ENCODE measurements at places on chromosomes 6 and 20.

- DNase-seq = no peak
Observed at GRCh38 chr6:127083963-127084310, 34.5 kb upstream of the RSPO3 start.

DNA sequence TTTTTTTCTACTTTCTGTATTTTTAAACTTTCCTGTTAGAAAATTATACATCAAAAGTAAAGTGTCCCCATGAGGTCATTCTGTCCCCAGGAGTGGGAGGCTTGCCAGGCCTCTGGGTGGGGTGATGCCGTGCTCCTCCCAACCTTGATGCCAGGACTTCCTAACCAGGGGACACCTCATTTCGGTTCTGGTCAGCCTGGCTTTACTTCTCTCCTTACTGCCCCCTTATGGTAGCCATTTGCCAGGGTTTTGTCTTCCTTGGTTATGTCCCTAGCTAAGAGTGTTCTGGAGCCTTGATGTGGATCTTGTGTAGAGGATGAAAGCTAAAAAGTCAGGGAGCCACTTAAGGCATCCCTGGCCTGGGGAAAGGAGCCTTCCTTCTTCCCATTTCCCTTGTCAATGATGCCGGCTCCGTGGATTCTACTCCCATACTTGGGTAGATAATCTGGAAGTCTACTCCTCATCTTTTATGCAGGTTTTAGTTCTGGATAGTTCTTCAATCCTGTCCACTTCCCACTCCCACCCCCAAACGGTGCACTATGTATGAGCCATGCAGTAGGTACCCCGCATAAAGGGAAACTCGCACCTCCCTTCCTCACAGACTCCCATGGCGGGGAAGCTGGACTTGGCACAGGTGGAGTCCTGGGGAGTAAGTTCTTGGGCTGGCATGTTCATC, 164.1 kb upstream of the SALL4 start:
- peak; percentile 42 for DNase-seq

- peak; percentile 39 for DNase-seq
Observed at GRCh38 chr6:138811866-138812265, 16.0 kb downstream of the ECT2L start.

- DNase-seq = no peak
Observed at GRCh38 chr20:40540166-40540565, 148.9 kb downstream of the MAFB start.

DNA sequence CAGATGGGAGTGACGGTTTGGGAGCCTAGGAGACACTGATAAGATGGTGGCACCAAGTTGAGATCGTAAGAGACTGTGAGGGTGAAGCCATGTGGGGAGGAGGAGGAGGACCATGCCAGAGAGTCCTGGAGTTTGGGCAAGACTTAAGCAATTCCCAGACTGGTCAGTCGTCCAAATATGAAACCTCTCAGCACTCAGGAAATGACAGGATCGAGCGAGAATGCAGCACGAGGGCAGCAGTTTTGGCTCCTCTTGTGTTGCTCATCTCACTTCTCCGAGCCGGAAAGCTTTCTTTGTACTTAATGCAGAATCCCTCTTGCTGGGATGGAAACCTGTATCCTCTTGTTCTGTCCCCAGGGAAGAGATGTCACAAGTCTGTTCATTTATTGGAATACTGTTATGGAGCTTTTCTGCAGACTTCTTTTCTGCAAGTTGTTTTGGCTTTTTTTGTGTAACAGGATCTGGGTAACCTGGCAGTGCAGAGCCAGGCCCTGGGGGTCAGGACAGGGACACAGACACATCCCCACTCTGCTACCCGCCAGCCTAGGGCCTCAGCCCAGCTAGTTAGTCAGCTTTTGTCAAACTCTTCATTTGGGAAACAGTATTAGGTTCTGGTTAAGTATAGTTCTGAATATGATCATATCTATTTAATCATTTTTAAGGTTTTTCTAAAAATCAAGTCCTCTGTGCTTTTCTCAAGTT, 34.3 kb downstream of the FNDC1 start:
- no peak for DNase-seq

- peak; percentile 26 for DNase-seq
Observed at GRCh38 chr6:41840326-41840725, 52.8 kb downstream of the TOMM6 start.

DNA sequence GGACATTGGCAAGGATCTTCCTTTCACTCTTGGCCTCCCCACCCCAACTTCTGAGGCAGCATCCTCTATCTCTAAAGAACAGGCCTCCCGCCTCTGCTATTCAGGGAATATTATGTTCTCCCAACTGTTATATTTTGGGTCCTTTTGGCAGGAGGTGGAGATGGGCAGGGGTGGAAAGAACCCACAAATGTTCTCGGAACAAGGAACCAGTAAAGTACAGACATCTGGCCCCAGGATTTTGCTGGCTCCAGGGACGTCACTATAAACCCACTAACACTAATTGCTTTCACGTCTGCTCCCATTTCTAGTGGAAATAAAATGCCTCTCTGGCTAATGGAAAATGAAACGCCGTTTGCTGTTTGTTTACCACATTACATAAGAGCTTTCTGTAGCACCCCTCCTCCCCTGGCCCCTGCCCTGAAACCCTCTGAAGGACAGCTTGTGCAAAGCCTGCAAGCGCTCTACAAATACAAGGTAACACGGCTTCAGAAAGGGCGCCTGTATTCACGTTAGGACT, 77.7 kb upstream of the TBC1D7 start:
- no peak for DNase-seq

DNA sequence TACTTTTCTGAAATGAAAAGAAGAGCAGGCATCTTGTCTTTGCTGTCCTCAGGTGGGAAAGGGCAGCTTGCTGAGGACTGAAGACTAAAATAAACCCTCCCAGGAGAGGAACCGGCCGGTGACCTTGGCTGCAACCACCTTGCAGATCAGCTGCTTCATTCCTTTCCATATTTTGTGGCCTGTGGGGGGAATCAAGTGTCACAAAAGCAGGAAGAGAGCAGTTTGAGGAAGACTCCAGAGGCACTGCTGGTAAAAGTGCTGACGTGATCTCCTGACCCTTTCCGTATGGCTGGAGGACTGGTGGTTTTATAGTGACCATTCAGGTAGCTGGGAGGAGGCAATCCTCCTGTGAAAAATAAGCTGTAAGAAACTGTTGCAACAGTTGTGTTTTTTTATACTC, 157.0 kb downstream of the PLCB4 start:
- DNase-seq = no peak

GRCh38 chr6:169828176-169828575, 76.8 kb downstream of the ERMARD start:
- no peak for DNase-seq

- no peak for DNase-seq
Observed at GRCh38 chr6:95935736-95936135, 80.0 kb upstream of the FUT9 start.

- DNase-seq = no peak
Observed at GRCh38 chr6:12814015-12814414, 97.4 kb downstream of the PHACTR1 start.

GRCh38 chr20:15928946-15929345, 644.3 kb downstream of the KIF16B start:
- no peak for DNase-seq

- no peak for DNase-seq
Observed at GRCh38 chr6:37258405-37259105, 611 bp upstream of the TMEM217 start.

DNA sequence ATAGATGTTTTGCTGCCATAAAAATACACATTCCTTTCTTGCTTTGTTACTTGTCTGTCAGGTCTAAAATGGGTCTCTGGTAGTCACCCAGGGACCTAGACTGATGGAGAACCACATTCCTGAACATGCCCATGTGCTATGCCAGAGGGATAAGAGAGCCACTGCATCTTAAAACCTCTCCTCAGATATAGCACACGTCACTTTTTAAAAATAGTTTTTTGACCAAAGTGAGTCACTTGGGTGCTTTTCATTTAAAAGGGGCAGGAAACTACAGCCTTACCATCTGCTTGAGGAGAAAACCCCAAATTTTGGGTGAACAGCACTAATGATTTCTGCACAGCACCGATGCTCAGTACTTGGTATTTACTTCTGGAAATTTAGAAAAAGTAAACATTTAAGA, 197.8 kb downstream of the OGFRL1 start:
- no peak for DNase-seq

DNA sequence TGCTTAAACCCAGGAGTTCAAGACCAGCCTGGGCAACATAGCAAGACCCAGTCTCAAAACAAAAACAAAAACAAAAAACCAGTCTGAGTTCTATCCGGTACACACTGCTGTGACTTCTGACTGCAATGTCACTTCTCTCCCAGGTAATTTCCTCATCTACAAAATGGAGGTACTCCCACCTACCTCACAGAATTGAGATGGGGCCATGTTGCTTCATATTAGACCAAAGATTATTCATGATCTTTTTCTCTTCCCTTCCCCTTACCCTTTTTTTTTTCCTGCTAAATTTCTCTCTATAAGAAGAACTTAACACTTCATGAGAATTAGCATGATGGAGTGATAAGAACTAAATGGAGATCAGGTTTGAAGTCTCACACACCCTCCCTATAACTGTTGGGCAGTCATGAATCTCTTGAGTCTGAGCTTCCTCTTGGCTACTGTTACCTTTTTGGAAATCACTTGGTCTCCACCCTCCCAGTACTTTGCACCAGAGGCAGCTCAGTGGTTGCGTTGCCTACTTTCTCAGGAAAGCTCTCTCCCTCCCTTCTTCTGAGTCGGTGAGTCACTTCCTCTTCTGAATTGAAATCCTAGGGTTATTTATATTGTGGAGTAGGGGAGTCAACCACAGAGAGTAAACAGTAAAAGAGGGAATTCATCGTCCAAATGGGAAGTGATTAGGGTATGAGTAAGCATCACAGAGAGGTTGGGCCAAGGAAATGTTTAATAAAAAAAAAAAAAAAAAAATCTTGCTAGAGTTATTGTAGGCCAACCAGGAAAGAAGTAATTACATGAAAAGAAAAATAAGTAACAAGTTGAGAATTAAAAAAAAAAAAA, 59.9 kb upstream of the MAP7 start:
- peak; percentile 91 for DNase-seq

DNA sequence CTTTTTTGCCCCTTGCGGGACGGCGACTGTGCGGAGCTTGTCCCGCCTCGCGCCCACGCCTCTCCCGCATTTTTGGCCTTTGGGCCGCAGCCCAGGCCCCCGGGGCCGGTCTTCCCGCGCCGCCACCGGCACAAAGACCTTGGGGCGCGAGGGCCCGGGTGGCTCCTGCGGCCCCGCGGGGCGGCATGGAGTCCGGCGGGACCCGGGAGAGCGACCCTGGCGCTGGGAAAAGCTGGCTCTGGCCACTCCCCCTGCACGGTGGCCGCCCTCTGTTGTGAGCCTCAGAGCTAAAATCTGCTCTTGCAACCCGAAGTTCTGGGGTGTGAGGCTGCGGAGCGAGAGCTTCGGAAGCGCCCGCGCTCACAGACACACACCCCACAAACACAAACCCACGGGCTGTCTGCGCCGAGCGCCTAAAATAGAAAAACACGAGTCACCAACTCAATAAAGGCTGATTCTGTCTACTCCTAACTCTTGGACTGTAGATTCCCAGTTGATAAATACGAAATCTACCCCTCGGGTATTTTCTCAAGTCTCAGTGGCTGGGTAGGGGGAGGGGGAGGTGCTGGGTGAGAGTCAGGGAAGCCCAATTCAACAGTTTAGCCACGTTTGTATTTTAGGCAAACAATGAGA, 496 bp upstream of the BEND3 start:
- DNase-seq = no peak

DNA sequence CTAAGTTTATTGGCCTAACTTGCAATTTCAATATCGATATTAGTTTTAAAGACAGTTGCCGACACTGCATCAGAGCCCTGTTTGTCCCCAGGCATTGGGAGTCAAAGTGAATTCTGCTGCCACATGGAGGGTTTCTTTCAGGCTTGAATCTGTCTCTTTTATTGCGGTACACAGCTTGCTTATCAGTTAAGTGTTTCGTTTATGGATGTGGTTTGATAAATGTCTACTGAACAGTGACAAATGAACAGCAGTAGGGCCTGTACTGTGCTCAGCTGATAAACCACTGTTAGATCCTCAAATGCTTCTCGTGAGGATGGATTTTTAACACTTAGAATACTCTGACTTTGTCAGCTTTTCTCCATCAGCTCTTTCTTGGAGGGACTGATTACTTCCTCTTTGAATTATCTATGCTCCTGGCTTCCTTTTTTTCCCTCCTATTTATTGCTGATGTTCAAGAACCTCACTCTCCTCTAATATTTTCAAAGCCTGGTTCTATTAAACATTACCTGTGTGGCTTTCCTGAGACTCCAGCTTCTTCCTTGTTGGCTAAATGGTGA, 240.8 kb downstream of the PLCB1 start:
- no peak for DNase-seq

DNA sequence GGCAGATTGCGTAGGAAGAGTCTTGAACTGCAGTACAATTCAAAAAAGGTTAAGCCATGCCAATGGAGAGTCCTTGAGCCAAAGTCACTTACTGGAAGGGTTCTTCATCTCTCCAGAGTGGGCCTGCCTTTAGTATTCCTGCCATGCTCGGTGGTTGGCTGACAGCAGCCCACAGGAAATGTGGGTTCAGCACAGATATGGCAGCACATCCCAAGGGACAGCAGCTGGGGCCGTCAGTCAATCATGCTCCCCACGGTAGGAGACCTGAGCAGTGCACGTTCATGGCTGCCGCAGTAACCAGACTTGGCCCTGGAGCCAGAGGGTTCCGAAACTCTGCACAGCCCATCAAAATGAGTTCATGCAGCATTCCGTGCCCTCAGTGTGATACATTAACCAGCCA, 63.6 kb upstream of the SIRPA start:
- no peak for DNase-seq

DNA sequence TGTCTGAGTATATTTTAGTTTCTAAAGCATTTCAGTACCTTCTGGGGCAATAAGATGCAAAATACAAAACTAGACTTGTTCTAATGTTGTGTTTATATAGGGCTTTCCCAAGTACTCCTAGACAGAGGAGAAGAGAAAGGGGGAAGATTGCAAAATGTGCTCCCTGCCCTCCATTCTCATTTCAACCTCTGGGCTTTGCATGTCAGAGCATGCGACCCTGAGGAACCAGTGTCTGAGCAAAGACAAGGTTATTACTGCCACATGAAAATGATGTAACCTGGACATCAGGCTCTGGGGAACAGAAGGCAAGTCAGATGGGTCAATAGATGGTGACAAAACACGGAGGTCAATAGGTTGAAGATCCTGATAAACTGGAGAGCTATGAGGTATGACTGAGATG, 253.5 kb upstream of the TCF21 start:
- no peak for DNase-seq

GRCh38 chr6:32427934-32428474, 11.7 kb upstream of the HLA-DRA start:
- DNase-seq = no peak
